ENCODE measurements at places on chromosomes 16 and 17.

- peak; percentile 27 for DNase-seq
These were observed 79.8 kb upstream of the TBC1D3K start for GRCh38 chr17:37844158-37844976.

GRCh38 chr16:11416228-11417001 is 71.2 kb downstream of the RMI2 start:
- no peak for DNase-seq

DNA sequence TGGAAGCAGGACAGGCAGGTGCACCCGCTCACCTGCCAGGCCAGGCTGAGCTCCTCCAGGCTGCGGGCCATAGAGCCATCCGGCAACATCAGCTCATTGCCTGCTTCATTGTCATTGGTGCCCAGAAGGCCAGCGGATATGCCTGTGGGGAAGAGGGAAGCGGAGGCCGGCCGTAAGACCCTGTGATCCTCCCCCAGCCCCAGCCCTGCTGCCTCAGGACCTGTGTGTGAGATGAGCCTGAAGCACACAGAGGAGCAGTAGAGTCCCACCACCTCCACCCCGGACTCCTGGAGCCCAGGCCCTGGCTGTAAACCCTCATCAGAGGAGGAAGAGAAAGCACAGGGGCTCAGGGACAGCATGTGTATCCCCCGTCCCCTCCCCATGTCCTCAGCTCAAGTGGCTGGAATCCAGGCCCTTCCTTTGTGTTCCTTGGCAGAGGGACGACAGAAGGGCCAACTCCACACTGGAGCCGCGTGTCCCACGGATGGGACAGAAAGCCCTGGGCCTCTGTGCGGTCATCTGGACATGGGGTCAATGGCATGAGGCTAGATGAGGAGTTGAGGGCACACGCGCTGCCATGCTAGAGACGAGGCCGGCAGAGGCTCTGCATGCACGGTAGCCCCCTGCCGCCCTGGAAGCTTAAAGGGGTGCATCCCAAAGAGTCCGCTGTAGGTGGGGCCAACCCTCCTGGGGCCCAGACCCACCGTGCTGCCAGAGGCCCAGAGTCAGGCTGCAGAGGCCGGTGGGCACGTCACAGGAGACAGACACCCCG is 39.1 kb downstream of the RMI2 start:
- DNase-seq: no peak

GRCh38 chr16:84765616-84766580 is 53.9 kb upstream of the CRISPLD2 start:
- no peak for DNase-seq

GRCh38 chr16:24270721-24271442 is 14.7 kb downstream of the CACNG3 start:
- no peak for DNase-seq

GRCh38 chr16:24773771-24774427 is 44.4 kb downstream of the TNRC6A start:
- DNase-seq: no peak

- no peak for DNase-seq
These were observed 522 bp upstream of the GLG1 start for GRCh38 chr16:74607310-74607961.

- no peak for DNase-seq
These were observed 3.1 kb upstream of the ATXN7L3 start for GRCh38 chr17:44202756-44203155.

- DNase-seq: no peak
These were observed 18.8 kb downstream of the IL34 start for GRCh38 chr16:70665113-70665694.

GRCh38 chr17:4720787-4721186 is 10.4 kb downstream of the ARRB2 start:
- DNase-seq: peak; percentile 36

DNA sequence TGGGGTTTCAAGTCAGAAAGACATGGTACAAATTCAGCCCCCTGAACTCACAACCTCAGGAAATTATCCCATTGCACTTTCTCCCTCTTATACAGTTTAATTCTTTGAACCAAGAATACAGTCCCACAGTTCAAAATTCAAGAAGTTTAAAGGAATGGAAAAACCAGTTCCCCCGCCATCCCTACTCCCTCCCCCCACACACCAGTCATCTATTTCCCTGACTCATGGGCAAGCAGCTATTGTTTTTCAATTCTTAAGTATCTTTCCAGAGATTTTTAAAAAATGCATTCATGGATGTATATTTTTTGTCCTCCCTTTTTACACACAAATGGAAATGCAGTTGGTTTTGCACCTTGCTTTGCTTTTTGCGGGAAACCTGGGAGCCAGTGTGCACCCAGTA is 7.3 kb downstream of the SYCE1L start:
- DNase-seq: no peak

- no peak for DNase-seq
These were observed 104.3 kb downstream of the PHKB start for GRCh38 chr16:47565454-47565853.

- no peak for DNase-seq
These were observed 8.6 kb downstream of the CMC2 start for GRCh38 chr16:80997964-80998620.

DNA sequence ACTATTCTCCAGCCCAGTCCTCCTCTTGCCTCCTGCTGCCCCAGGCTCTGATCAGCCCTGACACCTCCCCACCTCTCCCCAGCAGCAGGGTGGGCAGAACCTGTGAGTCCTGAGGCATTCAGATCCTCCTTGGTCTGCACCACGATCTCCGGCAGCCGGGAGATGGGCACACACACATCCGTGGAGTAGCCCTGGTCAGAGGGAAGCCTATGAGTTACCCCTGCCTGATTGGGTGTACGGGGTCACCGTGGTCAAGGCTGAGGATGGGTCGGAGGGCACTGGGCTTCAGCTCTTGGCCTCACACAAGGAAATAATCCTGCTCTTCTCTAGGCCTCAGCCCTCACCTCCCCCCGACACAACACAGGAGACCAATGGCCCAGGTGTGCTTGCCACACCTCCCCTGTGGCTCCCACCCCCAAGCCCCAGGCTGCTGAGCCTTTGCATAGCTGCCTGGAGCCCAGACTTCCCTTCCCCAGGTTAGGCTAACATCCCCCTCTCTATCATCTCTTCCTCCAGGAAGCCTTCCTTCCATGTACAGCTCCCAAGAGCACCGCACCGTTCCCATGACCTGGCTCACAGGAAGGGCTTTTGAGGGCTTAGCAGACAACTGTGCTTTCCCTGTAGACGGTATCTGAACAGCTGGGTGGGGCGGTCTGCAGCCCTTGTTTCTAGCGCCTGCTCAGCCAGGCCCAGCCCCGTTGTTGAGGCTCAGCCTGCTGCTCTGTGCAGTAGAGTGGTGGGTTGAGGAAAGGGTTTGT is 3.7 kb downstream of the LDHD start:
- DNase-seq: no peak

DNA sequence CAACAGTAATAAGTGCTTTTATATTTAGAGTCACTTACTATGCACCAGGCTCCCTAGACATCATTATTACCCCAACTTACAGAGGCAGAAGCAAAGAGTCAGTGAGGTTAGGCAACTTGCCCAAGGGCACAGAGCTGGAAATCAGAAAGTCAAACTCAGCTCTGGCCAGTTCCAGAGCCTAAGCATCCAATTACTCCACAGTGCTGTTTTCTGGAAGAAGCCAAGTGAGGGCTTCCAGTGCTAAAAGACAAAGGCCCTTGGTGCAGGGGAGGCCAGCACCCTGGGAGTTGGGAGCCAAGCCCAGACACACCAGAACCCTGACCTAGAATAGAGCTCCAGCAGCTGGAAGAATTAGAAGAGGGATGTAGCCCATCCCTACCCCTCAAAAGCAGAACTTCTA is 40.2 kb downstream of the C17orf67 start:
- no peak for DNase-seq
